Naive thymus-derived CD8-positive, alpha-beta T cell (primary cell): ENCODE measurements at places on chromosomes 5 and 9. TPM values are rescaled to one million over a fixed set of nuclear protein-coding genes. Genes with fewer than 3 reads are reported as not detected.

The GPR21 gene
- 0.60 TPM for total RNA-seq

The INSYN2B gene
- not detected for total RNA-seq

The F2R gene
- total RNA-seq: 1.2 TPM

The SLC35D2 gene
- 25.6 TPM for total RNA-seq

The IL6ST gene
- total RNA-seq: 131 TPM

The NR4A3 gene
- 0.47 TPM for total RNA-seq

The RAD1 gene
- 29.5 TPM for total RNA-seq

The TBC1D13 gene
- total RNA-seq: 36.3 TPM

The FBXO38 gene
- total RNA-seq: 97.0 TPM

GRCh38 chr9:79104216-79104615 is 467.5 kb upstream of the TLE4 start:
- DNase-seq: no peak

DNA sequence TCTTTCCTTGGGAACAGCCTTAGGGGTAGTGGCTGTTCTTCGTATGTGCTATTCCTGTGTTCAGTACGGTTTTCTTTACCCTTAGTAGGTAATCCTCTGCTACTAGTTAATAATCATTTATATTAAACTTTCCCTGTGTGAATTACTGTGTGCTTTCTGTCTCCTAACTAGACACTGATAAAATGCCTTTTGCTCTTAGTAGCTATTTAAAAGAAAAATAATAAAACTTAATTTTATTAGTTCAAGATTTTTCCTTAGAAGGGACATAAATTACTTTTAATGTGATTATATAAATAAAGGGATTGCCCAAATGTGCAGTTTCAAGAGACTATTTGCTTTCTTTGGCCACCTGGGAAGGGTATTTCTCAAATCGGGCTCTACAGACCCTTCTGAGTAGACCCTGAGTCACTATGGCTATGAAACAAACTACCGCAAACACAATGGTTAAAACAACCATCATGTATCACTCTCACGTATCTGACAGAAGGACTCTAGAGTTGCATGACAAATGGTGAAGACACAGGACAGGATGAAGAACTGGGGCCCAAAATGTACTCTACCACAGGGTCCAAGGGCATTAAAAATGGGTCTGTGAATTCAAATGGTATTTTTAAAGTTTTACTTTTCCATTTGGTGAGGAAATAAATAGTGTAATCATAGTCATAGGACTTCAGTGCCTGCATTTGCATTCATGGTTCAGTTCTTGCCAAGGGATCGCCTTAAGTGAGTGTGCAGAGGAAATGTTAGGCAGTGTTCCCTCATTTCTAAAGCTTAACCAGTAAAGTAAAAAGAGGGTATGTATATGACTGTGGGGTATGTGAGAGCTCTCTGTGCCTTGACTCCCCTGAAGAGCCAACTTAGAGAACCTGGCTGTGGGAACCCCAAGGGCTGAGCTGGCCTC is 97.0 kb downstream of the TSSK1B start:
- DNase-seq: no peak

DNA sequence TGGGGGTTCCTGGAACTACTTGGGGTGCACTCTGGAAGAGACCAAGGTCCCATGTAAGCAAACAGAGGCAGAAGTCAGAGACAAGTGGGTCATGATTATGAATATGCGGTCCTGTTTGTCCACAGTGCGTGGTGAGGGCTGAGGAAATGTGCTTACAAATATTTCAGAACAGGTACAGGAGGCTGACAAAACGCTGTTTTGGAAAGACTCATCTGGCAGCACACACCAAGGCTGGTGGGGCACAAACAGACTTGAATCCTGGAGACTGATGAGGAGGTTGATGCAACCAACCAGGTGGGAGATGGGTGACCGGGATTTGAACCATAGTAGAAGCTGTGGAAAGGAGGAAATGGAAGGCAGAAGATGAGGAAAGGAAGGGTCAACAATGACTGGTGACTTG is 83.8 kb downstream of the ADRB2 start:
- no peak for DNase-seq

DNA sequence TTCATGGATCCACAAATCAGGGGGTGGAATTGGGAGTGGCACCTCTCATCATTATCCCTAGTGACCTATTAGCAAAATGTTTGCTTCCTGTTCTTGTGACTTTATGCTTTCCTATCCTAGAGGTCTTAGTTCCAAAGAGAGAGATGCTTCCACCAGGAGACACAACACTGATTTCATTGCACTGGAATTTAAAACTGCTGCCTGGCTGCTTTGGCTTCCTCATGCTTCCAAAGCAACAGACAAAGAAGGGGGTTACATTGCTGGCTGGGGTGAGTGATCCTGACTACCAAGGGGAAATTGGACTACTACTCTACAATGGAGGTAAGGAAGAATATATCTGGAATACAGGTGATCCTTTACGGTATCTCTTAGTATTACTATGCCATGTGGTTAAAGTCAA is 69.2 kb upstream of the SH3GL2 start:
- no peak for DNase-seq

GRCh38 chr9:120837921-120838320 is 4.8 kb downstream of the PSMD5 start:
- no peak for DNase-seq

- DNase-seq: no peak
Measured at GRCh38 chr5:135246923-135247795, 151.9 kb downstream of the MACROH2A1 start.

GRCh38 chr5:80667384-80667783 is 12.6 kb upstream of the DHFR start:
- DNase-seq: no peak

GRCh38 chr5:68258531-68258930 is 43.0 kb downstream of the PIK3R1 start:
- DNase-seq: no peak

- no peak for DNase-seq
Measured at GRCh38 chr5:124952079-124952478, 205.6 kb upstream of the ZNF608 start.

DNA sequence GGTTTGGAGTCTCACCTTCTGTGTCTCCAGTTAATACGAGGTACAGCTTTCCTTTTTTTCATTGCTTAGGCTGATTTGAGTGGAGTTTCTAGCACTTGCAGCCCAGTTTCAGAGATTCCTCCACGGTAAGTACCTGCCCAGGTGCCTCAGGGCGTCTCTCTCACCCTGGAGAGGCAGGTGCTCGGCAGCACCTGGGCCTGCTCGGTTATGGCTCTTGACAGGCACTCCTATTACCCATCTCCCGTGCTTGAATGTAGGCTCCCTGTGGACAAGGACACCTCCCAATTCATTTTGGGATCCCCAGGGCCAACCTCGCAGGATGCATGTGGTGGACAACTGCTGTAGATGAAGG is 144.3 kb downstream of the NR3C1 start:
- DNase-seq: no peak

DNA sequence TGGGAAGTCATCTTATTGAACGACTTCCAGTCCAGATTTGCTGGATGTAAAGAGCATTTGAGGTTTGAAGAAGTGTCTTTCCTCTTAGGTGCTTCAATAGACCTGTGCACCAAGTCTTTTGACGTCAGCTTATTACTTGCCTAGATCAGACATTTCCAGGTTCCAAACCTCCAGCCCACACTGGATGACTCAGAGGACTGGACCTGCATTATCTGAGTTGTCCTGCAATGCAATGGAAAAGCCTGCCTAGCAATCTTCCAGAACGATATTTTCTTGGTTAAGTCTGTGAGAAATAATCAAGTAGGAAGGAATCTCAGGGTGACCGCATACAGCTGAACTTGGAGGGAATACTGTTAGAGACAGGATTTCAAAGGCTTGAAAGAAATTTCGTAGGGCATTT is 147.2 kb upstream of the MOCS2 start:
- DNase-seq: no peak

GRCh38 chr5:6522331-6522730 is 73.7 kb downstream of the UBE2QL1 start:
- DNase-seq: no peak

- DNase-seq: no peak
Measured at GRCh38 chr5:73030531-73030930, 74.7 kb downstream of the FCHO2 start.

- DNase-seq: no peak
Measured at GRCh38 chr9:134252084-134252830, 74.0 kb upstream of the RXRA start.

GRCh38 chr9:103617046-103617445 is 477.1 kb upstream of the SMC2 start:
- DNase-seq: no peak

- DNase-seq: no peak
Measured at GRCh38 chr9:37215830-37216229, 95.5 kb downstream of the ZCCHC7 start.

GRCh38 chr5:1041225-1042143 is 32.9 kb downstream of the NKD2 start:
- DNase-seq: no peak

- no peak for DNase-seq
Measured at GRCh38 chr5:41794471-41794870, 75.8 kb downstream of the OXCT1 start.

DNA sequence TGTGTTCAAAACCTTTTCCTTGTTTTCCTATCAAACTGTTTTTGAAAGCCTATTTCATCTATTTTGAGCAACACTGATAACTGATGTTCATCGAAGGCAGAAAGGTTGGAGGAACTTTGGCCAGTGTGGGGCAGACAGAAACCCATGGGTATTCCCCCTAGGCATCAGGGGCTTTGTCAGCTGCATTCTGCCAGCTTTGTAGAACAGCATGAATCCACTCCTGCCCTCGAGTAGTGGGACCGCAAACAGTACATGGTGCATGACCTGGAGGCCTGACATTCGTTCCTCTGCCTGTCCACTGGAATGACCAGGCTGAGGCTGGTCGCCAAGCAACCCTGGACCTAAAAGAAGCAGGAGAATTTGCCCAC is 22.7 kb downstream of the ARHGAP26 start:
- DNase-seq: no peak

DNA sequence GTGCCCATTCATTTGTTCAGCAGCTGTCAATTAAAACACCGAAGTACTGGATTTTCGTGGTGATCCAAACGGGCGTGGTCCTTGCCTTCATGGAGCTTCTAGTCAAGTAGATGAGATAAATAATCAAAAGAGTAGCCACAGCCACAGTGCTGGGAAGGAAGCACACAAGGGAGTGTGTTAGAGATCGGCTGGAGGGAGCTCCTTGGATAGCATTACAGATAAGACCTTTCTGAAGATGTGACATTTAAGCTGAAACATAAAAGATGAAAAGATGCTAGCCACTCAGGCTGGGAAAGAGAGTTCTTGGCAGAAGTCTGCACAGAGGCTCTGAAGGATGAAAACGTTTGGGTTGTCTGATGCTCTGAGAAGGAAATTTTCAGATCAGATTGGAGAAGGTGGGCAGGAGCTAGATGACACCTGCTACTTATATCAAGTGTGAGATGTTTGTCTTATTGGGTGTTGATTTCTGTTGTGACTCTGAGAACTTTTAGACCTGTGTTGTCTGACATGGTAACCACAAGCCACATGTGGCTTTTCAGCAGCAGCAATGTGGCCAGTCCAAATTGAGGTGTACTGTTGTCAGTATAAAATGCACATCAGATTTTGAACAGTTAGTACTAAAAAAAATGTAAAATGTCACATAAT is 123.9 kb downstream of the TLE4 start:
- no peak for DNase-seq

- DNase-seq: no peak
Measured at GRCh38 chr5:36370073-36370472, 68.4 kb upstream of the RANBP3L start.

- DNase-seq: no peak
Measured at GRCh38 chr5:139027150-139027549, 152.0 kb upstream of the LRRTM2 start.

- DNase-seq: no peak
Measured at GRCh38 chr5:131783874-131784273, 12.9 kb downstream of the FNIP1 start.

- DNase-seq: no peak
Measured at GRCh38 chr9:8382266-8382665, 582.7 kb upstream of the DMAC1 start.

- DNase-seq: no peak
Measured at GRCh38 chr5:145797336-145797735, 37.8 kb downstream of the PRELID2 start.

DNA sequence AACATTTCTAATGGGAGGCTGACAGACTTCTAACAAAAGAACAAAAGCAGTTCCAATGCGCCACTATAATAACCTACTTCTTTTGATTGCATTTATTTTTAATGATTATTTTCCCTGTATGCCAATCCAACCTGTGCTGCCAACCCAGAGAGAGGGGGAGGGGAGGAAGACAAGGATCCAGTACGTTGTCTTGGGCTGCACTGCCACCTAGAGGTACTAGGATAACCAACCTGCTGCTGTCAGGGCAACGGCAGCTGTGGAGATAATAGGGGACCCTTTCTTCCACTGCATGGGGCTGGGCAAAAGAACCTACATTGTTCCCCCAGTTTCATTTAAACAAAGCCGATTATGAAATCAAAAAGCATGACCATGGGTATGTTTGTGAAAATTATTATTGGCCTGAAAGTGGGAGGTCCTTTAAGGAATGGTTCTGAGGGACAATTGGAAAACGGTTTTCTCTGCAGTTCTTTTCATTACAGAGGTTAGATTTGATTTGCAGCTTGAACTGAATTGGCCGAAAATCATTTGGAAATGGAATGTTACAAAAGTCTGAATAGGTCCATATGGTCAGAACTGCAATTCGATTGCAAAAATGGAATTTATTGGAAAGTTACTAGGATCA is 101.3 kb downstream of the RASEF start:
- peak; percentile 5 for DNase-seq

GRCh38 chr9:38358390-38359296 is 33.9 kb upstream of the ALDH1B1 start:
- DNase-seq: no peak

DNA sequence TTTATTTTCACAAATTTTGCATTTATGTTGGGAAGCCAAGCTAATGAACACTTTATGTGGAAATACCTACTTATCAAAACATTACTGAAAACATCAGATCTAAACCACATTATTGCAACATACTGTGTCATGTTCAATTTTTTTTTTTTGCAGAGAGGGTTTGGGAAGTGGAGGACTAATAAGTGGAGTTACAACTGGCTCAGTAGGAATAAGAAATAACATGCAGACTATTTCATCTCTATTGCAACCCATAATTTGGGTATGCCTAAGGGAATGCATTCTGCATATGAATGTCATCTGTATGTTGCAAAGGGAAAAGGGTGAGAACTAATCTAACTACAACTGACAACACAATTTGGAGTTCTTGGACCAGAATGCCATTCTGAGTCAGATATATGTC is 41.8 kb downstream of the APC start:
- no peak for DNase-seq

- DNase-seq: no peak
Measured at GRCh38 chr5:76765249-76765648, 49.3 kb downstream of the F2R start.

GRCh38 chr9:78325343-78325742 is 28.4 kb downstream of the PSAT1 start:
- no peak for DNase-seq

- DNase-seq: no peak
Measured at GRCh38 chr9:98515506-98516204, 193.1 kb downstream of the GABBR2 start.

DNA sequence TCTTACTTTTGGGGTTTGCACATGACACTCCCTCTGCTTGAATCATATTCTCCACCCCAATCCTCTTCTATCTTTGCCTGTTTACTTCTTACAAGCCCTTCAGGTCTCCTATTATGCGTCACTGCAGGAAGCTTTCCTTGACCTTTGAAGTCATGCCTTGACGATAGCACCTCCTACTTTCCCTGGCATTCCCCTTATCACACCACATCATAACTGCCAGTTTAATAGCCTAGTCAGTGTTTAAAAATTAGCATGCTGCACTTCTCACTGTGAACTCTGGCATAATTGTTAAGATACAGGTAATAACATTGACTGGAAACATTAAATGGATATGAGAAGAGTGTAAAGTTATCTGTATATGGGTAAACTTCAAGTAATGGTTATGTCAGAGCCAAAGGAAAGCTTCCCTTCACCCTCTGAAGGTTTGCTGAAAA is 37.1 kb upstream of the CEP120 start:
- no peak for DNase-seq
